ENCODE measurements at places on chromosomes 3 and 15.

- no peak for DNase-seq
Observed at GRCh38 chr3:129996073-129996472, 21.6 kb downstream of the TRH start.

GRCh38 chr3:125316949-125317348 lies 58.2 kb downstream of the ZNF148 start:
- no peak for DNase-seq

GRCh38 chr15:75723847-75724660 lies 11.4 kb upstream of the CSPG4 start:
- DNase-seq: no peak

- no peak for DNase-seq
Observed at GRCh38 chr3:141216975-141217374, 14.7 kb upstream of the PXYLP1 start.

- no peak for DNase-seq
Observed at GRCh38 chr3:192772240-192772894, 45.0 kb upstream of the FGF12 start.

- DNase-seq: no peak
Observed at GRCh38 chr3:115709931-115710330, 86.6 kb downstream of the GAP43 start.

DNA sequence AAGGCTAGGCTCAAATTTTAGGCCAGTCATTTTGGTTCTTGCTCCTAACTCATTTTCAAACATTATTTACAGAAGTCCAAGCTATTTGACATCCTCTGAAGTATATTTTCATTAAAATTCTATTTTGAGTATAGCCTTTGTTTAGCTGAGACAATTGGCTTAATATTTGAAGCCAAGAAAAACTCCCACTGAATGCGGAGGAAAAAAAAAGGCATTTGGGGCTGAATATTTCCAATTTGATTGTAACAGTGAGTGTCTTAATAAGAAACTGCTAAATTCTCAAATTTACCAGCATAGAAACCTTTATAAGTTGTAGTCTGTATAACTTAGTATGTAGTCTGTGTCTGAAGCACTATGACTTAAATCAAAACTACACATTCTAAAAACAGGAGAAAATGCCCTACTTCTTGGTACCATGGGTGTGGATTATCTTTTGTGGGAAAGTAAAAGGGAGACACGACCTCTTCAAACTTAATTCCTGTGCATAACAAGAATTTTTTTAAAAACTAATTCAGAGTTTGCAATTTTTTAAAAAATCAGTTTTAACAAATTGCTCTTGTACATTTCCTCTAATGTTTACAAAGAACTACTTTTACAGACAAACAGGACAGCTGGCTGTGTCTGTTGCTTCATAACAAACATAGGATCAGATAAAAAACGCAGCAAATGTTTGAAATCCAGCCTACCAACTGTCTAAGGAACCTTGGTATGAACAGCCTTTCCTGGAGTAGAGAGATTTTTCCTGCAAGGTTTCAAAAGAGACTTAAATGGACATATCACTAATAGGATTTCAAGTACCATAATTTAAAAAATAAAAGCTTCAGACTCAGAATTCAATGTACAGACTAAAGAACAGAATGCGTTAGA lies 52.7 kb upstream of the LMOD3 start:
- DNase-seq: no peak

- DNase-seq: no peak
Observed at GRCh38 chr3:125125821-125126245, 70.0 kb upstream of the HEG1 start.

- DNase-seq: no peak
Observed at GRCh38 chr15:52103217-52104207, 9.1 kb downstream of the BCL2L10 start.

DNA sequence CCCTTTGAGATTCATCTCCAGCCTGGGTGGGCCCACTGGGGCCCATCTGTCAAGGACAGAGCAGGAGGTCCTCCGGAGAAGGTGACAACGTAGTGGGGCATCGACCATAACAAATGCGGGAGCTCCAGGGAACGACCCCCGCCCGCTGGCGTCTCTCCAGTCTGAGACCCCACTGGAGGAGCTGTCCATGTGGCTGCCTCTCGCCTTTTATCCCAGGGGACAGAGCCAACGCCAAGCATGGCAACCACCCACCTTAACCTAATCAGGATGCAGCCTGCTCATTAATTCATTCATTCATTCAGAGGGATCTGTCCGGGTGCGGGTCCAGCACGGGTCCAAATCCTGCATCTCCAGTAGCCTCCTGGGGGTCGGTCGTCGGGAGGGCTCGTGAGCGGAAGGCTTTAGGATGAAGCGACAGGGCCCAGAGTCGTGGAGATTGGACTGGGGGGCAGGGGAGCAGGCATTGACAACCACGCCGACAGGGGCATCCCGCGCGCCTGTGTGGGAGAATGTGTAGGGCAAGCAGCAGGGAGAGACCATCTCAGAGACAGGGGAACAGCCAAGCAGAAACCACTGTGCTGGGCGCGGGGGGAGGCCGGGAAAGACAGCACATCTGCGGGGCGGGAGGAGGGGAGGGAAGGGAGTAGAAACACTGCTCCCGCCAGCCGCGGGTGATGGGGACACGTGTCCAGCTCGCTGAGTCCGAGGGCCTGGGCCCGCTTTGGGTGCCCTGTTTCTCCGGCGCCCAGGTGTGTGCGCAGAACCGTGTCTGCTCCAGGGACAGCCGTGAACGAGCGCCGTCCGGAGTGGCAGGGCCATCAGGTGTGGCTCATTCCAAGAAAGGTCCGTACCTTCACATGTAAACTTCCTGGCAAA lies 1.9 kb downstream of the PIGZ start:
- DNase-seq: no peak

DNA sequence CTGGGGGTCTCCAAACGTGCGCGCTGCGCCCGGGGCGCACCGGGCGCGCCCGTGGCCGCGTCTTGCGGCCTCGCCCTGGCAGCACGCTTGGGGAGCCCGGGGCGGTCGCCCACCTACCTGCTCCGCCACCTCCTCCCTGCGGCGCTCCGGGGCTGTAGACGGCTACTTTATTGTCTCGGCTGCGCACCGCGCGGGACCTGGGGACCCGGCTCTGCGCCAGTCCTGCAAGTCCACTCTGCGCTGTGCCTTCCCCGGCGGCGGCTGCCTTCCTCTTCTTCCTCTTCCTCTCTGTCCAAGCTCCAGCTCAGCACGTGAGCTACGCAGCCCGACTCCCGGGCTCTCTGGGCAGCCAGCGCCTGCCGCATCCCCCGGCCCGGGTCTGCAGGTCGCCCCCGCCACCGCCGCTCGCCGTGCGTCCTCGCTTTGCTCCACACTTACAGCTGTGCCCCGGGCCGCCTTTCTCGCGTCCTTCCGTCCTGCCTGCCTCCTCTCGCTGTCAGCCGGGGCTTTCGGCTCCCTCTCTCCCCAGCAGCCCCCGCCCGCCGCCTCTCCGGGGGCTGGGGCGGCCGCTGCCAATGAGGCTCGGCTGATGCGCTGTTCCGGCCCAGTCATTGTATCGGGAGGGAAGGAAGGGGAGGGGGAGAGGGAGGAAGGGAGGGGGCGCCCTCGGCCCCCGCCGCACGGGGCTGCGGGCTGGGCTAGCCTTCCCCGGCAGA lies 156.4 kb upstream of the FRMD4B start:
- no peak for DNase-seq

GRCh38 chr3:17941766-17942165 lies 199.3 kb upstream of the TBC1D5 start:
- no peak for DNase-seq

DNA sequence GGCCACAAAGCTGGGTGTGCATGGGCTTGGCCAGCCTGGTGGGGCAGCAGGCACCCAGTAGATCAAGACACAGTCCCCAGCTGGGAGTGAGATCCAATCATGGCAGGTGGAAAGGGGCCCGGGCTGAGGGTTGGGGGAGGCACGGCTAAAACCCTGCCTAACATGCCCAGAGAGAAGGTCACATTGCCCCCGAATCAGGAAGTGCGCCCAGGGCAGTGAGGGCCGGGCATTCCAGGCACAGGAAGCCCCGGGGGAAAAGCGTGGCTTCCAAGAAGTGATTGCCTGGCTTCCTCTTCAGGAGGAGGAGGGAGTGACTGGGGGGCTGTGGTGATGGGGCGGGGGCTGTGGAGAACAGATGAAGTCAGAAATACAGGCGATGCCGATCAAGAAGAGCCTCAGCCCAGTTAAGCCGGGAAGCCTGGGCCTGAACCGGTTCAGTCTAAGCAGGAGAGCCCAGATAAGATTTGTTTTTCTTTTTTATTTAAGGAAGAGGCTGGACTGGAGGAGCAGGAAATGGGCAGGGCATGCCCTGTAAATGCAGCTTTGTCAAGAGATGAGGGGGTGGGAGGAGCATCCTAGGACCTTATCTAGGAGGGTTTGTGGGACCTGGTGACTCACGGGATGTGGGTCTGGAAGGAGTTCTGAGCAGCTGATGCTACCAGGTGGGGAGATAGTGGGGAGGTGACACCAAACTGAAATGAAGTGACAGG lies 83.9 kb downstream of the CHSY1 start:
- DNase-seq: peak; percentile 59

- peak; percentile 23 for DNase-seq
Observed at GRCh38 chr3:170222647-170223541, 670 bp downstream of the PRKCI start.

Data from activated CD4-positive, alpha-beta T cell treated with anti-CD3 and anti-CD28 coated beads, Interleukin-2, amount 50 U/mL, for 24 hours (primary cell).